ENCODE measurements at places on chromosomes 7 and 10.

DNA sequence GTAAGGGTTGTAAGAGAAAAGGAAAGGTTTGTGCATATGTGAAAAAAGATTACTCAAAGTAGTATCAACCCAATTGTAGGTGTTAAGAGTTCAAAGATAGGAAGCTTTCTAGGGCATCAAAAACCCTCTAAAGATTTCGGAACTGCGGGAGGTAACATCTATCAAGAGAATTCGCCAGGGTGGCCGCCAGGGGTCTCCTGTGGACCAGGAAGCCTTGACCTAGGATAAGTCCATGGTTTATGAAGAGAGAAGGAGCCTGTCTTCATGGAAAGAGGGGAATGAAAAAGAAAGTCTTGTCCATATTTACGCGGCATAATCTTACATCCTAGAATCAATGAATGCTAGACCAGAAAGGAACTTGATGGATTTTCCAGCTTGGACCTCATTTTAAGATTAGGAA is 140.7 kb upstream of the CALCR start:
- peak; percentile 48 for DNase-seq

DNA sequence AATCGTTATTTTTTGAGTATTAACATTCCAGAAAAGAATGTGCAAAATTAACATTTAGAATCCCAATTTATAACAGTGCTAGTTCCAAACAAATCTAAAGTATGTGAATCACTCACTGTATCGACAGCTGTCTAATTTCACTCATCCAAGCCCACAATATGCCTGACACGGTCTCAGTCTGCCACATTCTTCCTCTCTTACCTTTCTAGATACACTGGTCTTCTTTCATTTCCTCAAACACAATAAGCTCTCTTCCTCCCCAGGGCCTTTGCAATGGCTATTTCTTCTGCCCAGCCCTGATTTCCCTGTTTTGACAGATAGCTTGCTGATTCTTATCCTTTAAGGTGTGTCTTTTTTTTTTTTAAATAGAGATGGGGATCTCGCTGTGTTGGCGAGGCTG is 48.8 kb downstream of the UBE2H start:
- no peak for DNase-seq

DNA sequence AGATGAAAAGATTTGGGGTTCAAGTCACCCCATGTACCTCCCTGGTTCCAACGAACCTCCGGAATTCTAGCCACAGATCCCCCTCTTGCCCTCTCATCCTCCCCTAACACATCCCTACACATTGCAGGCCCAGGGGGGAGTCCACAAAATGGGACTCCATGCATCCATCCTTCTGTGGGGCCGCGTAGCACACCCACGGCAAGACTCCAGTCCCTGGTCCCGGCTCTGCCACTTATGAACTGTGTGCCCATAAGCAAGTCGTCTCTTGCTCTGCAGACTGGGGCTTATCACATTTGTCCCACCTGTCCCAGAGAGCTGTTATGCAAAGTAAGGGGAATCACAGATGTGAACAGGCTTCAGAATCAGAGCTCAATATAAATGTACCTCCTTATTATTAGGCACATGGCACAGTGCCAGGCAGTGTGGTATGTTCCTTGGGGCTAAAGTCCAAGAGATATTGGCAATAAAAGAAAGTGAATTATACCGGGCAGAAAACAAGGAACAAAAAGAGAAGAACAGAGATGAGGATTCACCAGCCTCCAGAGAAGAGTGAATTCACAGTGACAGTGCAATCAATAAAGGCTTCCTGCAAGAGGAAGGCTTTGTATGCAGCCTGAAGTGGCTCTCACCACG is 73.9 kb downstream of the KCNMA1 start:
- no peak for DNase-seq

- DNase-seq, result no peak
Observed at GRCh38 chr7:3747467-3747866, 446.4 kb downstream of the SDK1 start.

- peak; percentile 44 for DNase-seq
Observed at GRCh38 chr7:74612015-74612829, 45.3 kb upstream of the GTF2I start.

- no peak for DNase-seq
Observed at GRCh38 chr10:97822261-97822687, 27.4 kb upstream of the GOLGA7B start.

GRCh38 chr7:99290980-99291607 is 18.5 kb downstream of the MYH16 start:
- no peak for DNase-seq

DNA sequence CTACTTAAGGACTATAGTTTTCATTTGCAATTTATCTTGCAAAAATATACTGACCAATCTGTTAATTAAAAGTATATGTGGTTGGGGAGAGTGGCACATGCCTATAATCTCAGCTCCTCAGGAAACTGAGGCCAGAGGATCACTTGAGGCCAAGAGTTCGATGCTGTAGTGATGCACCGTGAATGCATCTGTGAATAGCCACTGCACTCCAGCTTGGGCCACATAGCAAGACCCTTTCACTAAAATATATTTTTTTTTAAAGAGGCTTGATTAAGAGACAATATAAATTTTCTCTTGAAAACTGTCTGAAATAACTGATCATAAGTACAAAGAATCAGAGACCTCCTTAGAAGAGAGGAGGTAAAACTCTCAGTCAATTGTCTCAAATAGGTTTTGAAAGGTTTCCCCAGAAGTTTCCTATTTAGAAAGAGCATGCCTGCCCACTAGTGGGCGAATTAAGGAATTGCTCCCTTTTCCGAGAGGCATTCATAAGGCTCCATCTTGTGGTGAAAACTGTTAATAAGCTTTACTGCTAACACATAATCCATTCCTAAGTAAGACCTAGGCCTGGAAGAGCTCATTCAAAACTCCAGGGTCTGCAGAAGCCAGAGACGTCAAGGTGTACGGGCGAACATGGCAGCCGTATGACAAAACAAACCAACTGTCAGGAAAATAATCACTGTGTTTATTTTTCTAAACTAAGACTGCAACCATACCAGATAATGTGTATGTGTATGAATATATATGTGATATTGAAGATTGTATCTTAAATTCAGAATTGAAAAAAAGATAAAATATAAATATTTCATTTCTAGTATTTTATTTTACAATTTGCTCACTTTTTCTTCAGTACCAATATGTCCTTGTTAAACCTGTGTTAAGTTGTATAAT is 6.8 kb upstream of the TAS2R40 start:
- DNase-seq, result peak; percentile 82

DNA sequence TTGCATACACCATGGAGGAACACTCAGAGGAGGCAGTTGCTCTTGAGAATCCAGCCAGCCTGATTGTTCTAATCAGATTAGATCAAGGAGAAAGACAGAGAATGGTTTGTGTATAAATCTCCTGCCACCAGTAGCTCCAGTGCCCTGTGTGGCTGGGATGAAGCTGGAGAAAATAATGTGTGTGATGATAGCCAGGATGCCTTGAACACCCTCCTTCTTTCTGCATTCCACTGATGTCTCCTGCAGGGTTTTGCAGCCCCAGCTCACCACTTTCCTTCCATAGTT is 614.7 kb upstream of the FOXK1 start:
- DNase-seq, result no peak

DNA sequence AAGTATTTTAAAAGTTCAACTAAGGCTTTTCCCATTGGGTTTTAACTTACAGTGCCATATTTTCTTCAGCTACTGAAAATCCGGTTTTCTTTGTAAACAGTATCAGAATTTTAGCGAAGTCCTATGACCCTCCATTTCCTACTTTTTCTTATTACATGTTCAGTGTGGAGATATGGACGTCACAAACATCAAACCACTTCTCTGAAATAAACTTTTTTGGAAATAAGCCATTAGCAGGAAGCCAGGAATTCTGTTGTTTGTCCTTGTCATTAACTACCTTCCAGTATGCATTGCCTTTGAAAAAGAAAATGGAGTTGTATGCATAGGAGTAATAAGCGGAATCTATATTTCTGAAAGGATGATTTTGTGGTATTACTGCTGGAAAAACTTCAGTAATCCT is 9.1 kb downstream of the MMP21 start:
- no peak for DNase-seq

DNA sequence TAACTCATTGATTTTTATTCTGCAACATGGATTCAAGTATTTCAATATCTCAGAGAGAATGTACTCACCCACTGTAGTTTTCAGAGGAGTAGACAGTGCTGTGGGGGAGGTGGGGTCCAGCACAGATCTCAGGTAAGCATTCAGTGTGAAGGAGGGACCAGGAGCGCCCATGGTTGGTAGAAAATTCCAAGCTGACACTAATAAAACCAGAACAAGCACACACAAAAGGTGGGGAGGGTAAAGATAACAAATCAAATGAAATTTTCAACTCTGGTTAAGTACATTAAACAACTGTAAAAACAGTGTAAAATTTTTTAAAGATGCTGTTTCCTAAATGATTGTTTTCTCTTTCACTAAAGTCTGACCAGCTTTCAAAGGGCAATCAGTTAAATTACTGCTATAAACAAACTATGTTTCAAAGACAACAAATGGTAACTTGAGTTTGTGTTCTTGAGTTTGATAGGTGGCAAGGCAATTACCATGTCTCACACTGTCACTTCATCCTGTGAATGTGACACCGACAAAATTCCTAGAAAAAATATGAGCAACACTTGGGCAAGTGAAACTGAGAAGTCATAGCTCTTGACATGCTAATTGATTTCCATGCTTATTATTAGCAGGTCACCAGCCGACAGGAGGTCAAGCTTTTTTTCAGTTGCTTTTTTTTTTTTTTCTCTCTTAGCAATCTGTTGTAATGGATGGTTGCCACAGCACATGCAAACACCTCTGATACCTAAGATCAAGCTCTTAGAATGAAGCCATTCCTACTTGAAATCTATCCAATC is 205.8 kb upstream of the SLC26A5 start:
- DNase-seq, result no peak
